ENCODE measurements at places on chromosomes 7 and 10.

DNA sequence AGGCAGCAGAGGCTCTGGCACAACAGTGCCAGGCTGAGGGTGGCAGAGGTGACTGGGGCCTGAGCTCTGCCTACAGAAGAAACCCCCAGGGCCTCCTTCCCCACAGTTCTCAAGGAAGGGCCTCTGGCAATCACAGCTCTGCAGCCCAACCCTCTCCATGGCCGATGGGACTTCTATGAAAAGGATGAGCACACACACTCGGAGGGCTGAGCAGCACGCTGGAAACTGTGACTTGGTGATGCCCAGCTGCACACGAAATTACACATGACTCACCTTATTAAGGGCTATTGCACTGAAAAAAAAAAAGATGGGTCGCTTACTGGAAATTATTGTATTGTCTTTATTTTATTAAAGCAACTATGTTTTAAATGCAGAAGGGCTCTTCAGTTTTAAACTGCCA lies 42.9 kb upstream of the LRRC18 start:
- DNase-seq, result no peak

DNA sequence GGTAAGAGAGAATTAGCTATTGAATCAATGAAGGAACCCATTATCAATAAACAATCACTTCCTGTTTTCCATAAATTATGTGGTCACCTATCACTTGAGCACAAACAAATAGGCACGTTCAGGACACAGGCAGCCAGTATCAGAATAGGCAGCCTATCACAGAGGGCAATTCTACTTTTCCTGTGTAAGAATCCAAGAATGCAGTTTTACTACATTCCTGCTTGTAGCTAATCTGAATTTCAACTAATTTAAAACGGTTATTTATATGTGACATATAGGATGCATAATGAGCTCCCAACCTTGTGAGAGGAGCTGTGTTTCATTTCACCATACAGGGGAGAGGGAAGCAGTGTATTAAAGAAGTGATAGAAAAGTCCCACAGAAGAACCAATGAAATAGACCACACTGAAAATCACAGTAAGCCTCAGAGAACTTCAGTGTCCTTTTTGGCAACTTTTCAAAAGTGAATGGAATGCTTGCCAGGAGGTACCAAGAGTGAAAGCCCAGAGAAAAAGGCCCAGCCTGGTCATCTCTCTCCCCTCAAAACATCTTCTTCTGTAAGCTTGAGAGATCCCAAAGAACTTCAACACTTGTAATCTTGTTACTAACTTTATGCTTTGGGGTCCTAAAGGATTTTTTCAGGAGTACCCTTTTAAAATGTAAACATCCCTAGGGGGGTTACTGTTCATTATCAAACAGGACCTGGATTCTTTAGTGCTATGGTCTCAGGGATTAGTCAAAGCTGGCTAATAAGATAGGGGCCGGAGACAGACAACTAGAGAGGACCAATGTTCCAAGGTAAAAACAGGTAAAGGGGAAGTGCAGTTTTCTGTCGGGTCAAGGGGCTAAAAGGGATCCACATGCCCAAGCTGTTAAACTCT lies 1.3 kb downstream of the IMMP2L start:
- DNase-seq, result no peak

GRCh38 chr10:19931894-19932590 lies 115.8 kb downstream of the PLXDC2 start:
- no peak for DNase-seq

DNA sequence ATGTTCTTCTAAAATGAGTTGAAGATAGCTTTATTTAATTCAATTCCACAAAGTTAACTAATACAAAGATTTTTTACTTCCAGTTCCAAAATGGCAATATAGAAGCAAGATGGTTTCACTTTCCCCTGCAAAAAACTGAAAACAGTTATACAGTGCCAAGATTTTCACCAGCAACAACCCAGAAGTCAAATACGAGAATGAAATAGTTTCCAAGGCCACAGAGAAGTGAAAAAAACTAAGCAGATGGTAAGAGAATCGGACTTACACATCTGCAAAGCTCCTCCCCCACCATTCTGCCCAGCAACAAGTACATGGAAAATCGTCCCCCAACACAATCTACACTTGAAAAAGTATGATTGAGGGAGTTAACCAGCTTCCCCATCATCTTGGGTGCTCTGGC lies 30.3 kb upstream of the KEL start:
- no peak for DNase-seq

DNA sequence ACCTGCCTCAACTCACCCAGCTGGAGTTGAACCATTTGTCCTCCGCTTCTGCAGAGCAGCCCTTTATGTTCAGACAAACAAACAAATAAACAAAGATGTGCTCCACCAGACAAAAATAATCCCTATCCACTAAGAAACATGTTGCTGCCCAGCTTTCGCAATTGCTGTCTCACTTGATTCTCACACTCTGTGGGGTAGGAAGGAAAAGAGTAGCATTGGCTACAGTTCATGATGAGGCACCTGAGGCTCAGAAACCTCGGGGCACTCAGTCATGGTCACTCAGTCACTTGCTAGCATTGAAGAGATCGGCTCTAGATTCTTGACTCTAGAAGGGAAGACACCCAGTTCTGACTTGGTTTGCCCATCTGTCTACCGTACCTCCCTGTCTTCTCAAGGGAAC lies 88.0 kb upstream of the ZMIZ1 start:
- DNase-seq, result no peak
